A172 (cell line): ENCODE measurements at places on chromosomes 4 and X.

DNA sequence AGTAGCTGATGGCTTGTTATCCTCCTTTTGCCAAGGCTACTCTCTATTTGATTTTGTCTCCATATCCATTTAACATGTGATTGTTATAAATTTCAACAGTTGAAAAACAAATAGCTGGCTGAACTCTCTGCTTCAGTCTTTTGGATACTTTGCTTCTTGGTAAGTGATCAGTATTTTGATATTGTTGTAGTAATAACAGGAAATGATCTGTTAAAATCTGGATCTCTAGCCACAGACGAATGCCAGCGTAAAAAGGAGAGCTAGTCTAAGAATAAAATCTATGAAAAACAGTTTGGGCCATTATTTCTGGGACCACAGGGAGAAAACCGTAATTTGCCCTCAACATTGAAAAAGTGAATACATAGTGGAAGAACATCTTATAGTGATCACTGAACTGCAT, 113.8 kb downstream of the ANAPC10 start:
- no peak for DNase-seq

DNA sequence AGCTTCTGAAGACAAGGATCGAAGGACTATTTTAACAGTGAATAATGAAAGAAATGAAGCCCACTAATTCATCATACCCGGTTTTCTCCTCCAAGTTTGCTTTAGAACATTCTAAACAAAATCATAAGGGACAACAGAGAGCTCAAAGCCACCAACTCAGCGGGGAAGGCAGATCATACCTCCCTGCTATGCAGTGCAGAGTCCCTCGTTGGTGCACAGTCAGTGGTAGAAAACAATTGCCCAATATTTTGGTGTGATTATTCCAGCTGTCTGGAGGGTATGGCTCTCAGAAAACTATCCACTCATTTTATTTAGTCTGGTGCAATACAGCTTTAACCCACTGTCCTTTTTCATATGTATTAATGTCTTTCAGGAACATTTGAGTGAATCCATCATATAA, 59.3 kb upstream of the HPSE start:
- no peak for DNase-seq

- no peak for DNase-seq
Measured at GRCh38 chr4:8398347-8398746, 42.2 kb downstream of the ACOX3 start.

DNA sequence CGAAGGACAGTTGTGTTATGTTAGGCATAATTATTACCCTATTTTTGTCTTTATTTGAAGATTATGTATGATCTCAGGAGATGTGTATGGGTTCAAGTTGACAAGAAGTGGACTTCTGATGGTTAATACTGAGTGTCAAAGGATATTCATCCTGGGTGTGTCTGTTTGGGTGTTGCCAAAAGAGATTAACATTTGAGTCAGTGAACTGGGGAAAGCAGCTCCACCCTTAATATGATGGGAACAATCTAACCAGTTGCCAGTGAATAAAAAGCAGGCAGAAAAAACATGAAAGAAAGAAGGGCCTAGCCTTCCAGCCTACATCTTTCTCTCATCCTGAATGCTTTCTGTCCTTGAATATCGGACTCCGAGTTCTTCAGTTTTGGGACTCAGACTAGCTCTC, 332.6 kb downstream of the DTHD1 start:
- DNase-seq, result no peak

DNA sequence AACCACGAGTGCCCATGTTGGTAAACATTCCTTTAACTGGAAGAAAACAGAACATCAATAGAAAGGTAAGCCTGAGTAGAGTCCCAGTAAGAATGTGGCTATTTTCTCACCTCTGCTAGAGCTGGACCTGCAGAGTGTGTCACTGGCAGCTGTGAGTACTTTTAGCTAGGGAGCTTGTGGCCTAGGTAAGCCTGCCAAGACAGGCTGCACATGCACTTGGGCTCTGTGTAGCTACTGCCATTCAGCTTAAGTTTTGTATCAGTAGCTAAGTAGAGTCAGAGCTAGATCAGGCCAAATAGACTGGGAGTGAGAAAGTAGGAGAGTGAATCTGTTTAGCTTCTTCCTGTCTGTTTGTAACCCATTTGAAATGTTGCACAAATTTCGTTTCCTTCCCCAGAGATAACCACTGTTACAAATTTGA, 35.3 kb downstream of the RBPJ start:
- DNase-seq, result no peak

DNA sequence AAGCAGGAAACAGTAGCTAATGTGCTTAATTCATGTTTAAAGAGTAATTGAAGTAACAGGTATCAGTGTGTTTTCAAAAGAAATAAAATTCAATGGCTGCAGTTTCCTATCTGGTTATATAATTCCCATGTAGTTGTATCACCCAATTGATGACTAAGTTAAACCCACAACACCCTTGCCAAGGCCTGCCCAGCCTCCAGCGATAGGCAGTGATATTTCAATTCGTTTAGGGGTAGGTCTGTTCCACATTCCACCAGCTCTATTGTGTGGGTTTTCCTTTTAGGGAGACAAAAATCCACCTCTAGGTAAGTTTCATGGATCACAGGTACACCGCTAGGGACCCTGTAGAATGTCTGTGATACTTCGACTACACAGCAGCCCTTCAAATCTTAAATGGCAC, 24.7 kb upstream of the MXRA5 start:
- DNase-seq, result no peak

GRCh38 chr4:159287767-159288166, 184.9 kb downstream of the RAPGEF2 start:
- DNase-seq, result no peak

DNA sequence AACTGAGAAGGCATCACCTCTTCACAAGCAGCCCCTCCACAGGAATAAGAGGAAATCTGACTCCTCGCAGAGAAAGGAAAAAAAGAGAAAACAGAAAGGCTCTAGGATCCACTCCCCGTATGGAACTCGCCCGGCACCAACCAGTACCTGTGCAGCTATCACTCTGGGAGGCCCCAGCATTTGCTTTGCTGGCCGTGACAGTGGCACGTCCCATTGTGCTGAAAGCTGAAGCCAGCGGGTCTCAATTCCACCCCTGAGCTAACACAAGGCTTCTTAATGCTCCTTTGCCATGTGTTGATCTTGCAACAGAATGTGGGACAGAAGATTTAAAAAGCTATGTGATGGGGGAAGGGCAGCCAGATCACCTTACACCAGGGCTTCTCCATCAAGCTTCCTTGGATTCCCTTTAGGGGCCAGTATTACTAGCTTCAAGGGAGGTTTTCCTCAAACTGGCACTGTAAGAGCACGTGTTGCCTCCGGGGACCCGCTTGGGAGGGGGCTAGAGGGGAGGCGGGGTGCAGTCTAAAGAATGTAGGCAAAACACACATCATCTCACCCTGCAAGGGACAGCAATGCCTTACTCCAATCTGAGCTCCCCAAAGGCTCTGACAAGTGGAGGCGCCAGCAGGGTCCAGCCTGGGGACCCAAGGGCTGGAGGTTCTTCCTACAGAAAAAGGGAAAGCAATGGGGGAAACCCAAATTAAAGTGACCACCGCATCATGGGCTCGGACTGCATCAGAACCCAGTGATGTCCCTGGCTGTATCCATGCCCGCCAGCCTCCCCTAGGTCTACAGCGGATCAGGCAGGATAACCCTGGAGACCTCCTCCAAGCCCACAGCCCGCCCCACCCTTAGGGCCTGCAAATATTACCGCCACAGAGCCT, 1.2 kb downstream of the USP46 start:
- DNase-seq, result no peak

DNA sequence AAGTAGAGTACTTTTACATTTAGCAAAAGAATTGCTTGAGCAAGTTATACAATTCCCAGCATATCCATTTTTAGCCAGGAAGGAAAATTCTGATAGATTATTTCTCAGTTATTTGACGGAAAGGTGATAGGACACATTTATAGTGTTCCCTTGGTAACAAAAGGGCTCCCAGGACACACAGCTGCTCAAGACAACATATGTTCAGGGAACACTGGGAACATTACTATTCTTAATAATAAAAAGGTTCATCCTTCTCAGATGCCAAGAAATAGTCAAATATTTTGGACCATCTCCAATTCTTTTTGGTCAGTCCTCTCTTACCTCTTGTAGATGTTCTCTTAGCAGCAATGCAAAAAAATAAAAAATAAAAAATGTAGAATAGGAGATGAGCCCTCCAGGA, 66.8 kb upstream of the SMAD1 start:
- no peak for DNase-seq

- no peak for DNase-seq
Measured at GRCh38 chr4:99670409-99671073, 12.9 kb upstream of the C4orf54 start.

DNA sequence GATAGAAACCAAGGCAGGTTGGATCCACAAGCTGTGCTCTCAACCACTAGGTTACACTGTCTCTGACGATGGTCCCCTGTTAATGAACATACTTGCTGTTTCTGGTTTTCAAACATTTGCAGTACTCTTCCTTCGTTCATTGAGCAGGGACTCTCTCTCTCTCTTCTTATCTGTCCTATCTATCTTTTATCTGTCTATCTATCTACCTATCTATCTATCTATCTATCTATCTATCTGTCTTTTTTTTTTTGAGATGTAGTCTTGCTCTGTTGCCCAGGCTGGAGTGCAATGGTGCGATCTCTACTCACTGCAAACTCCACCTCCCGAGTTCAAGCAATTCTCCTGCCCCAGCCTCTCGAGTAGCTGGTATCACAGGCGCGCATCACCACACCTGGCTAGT, 9.4 kb upstream of the CT47C1 start:
- no peak for DNase-seq

GRCh38 chrX:314049-314448, 4.5 kb downstream of the GTPBP6 start:
- no peak for DNase-seq

- no peak for DNase-seq
Measured at GRCh38 chrX:123199338-123199737, 15.3 kb downstream of the GRIA3 start.

GRCh38 chr4:62344915-62345314, 1144.8 kb downstream of the ADGRL3 start:
- no peak for DNase-seq
